Osteoblast (primary cell): ENCODE measurements at places on chromosomes 6 and 20. TPM values are rescaled to one million over a fixed set of nuclear protein-coding genes. Genes with fewer than 3 reads are reported as not detected.

DNA sequence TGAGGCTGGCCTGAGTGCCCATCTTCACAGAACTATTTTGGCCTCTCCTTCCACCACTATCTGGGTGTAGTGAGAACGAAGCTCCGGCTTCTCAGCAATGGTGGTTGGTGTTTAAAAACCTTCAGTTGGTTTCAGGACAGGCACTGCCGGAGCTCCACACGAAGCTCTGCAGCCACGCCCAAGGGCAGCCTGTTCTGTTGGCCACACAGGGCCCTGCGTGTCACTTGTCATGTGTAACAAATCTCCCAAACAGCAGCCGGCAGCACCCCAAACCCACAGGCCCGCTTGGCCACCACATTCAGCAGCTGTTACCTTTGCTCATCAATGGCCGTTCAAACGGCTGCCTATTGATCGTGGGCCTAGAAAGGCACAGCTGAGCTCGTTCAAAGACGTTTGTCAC lies 97.5 kb downstream of the ERMARD start:
- H3K27me3 ChIP-seq = no peaks in the 10 kb centered on the region
- H3K36me3 ChIP-seq = no peaks in the 10 kb centered on the region
- DNase-seq = no peak
- H3K4me1 ChIP-seq = no peaks in the 10 kb centered on the region
- no peak overlapping the region for H3K4me3 ChIP-seq
- H3K27ac ChIP-seq = no peak overlapping the region

DNA sequence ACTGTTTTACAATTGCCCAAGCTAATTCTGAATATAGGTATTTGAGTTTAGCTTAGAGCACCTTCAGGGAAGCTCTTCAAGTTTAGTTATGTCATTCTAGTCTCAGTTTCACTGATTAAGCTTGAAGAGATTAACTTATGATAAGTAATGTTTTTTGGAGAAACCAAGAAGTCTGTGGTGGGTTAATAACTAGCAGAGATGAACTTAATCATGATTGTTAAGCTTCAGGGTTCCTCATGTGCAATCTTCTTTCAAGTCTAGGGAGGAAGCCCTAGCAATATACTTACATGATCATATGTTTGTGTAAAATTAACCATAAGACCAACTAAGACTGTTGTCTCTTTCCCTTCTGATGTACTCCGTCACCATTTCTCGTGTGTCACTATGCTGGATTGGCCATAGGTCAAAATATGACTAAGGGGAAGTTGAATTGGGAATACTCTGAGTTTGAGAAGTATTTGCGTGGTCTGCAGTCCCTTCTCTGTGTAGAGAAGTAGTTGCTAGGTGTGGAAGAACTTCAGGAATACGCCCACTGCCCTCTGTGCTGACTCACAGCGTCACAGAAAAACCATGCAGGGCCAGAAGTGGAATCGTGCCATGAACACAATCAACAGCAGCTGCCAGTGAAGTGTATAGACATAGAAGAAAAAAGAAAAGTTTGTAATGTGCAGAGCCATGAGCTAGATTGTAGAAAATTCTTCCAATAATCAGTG lies 88.3 kb downstream of the SH3BGRL2 start:
- no peaks in the 10 kb centered on the region for H3K4me1 ChIP-seq
- H3K27ac ChIP-seq = no peak overlapping the region
- no peaks in the 10 kb centered on the region for H3K27me3 ChIP-seq
- no peaks in the 10 kb centered on the region for H3K36me3 ChIP-seq

DNA sequence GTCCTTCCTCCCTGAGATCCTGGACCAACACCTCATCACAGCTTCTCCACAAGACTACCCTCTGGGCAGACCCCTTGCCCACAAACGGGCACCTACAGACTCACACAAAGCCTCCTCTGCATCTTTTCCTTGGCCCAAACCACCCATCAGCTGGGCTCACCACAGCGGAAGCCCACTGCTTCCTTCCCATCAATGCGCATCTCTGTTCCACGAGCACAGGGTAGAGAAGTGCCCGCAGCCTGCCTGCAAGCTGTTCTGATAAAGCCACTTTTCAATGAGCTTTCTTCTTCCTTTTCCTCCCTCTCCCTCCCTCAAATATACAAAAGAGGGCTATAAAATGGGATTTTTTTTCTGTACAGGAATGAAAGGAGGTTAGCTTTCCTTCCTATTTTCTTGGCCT lies 111.2 kb downstream of the NFATC2 start:
- H3K27me3 ChIP-seq = no peaks in the 10 kb centered on the region
- peaks cover 19% of the 10 kb centered on the region for H3K4me1 ChIP-seq
- H3K4me3 ChIP-seq = no peak overlapping the region
- no peaks in the 10 kb centered on the region for H3K36me3 ChIP-seq

RTN4IP1 gene
- 4.4 and 5.1 TPM in 2 replicates for total RNA-seq

CGAS gene
- total RNA-seq = 5.9 and 6.2 TPM in 2 replicates
